Posterior cingulate gyrus (tissue), 11 donors: ENCODE measurements at places on chromosomes 1 and 21.

DNA sequence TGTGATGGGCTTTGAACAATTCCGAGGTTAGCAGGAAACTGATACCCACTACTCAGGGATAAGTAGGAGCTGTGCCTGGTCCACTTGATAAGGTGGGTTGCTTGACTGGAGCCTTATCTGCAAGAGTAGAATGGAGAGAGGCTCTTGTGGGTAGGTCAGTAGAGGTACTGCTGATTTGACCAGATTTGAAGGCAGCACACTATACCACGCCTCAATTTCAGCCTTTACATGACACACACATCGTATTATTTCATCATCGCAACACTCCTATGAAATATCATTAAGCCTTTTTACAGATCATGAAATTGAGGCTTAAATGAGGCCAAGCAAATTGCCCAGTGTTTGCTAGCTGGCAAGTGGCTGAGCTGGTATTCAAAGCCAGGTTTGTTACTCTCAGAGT lies 69.6 kb downstream of the KCNJ15 start:
- DNase-seq = no peak

GRCh38 chr1:201229771-201230635 lies 39.4 kb downstream of the IGFN1 start:
- no peak for DNase-seq

- DNase-seq = no peak
Observed at GRCh38 chr1:225378880-225379279, 49.0 kb downstream of the LBR start.

DNA sequence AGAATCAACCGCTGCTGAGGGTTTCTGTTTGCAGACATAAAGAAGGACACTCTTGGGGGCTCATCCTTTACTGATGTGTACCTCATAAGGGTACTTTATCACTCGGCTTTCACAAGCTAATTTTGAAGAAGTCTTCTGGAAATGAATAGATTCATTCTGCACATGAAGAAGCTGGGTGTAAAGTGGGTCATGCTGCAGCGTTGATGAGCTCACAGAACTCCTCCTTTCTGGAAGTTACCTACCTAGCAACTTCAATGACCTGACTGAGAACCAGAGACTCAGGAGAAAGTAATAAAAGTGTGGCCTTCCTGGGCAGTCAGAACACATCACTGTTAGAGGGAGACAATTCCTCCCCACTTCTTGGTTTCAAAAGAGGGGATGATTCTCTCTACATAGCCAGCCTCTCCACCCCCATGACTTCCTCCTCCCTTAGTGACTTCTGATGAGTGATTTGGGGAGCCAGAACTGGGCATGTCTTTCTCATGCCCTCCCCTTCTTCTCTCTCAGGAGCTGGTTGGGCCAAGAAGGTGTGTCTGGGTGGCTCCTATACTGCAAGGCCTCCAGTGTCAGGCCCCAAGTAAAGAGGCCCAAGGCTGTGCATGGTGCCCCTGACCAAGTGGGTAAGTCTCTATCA lies 27.0 kb downstream of the PCNX2 start:
- no peak for DNase-seq

GRCh38 chr1:110463725-110464124 lies 12.8 kb downstream of the PROK1 start:
- DNase-seq = no peak

DNA sequence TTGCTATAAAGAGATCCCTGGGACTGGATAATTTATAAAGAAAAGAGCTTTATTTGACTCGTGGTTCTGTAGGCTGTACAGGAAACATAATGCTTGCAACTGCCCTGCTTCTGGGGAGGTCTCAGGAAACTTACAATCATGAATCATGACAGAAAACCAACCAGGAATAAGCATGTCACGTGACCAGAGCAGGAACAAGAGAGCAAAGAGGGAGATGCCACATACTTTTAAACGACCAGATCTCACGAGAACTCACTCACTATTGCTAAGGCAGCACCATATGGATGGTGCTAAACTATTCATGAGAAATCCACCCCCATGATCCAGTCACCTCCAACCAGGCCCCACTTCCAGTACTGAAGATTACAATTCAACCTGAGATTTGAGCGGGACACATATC lies 49.8 kb upstream of the RCC1 start:
- DNase-seq = no peak

DNA sequence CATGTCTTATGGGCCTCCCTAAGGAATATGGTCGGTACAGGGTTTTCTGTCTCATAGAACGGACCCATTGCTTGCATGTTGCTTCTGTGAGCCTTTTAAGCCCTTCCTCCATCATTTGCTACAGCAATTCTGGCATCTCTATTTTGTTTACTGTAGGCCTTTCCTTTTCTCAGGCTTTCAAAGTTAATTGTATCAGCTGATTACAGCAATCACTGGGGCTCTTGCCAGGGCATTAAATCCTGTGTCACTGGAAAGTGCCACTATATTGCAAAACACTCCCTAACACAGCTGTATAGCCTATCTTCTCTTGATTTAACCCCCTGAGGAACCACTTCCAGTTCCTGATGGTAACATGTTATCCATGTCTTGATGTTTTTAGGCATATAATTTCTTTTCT lies 156.5 kb downstream of the PDE4B start:
- DNase-seq = no peak

GRCh38 chr1:46277658-46278373 lies 25.6 kb downstream of the LRRC41 start:
- DNase-seq = no peak

DNA sequence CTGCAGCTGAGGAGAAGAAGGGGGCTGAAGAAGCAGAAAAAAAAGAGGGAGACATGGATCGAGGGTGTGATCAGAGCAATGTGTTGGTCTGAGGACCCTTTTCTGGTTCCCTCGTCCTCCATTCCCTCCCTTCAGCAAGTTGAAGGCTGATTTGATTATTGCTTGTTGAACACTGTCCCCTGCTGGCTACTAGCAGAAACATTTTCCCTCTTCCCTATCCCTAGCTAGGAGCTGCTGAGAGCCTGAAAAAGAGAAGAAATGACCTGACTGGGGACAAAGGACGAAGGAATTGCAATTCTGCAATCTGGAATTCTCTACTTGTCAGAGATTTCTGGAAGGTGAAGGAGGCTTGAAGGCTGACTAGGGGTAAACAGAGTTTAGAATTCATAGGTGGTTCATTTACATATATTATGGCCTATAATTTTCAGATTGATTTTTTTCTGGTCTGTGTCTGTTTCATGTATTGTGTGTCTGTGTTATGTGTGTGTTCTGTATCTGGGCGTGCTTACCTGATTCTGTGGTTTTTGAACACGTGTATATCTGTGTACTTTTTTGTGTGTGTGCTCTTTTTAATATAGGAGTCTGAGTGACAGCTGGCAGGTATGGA lies 9.8 kb downstream of the NHLH1 start:
- no peak for DNase-seq
